ENCODE measurements at places on chromosomes 12 and 14. TPM values are rescaled to one million over a fixed set of nuclear protein-coding genes. Genes with fewer than 3 reads are reported as not detected.

The TPH2 gene
- total RNA-seq: not detected

The RNASE7 gene
- total RNA-seq: 0.86 TPM

The CERS5 gene
- total RNA-seq: 36.9 TPM

The BCL11B gene
- total RNA-seq: 0.23 TPM

The PPP1R1A gene
- total RNA-seq: 11.1 TPM

The ARHGEF25 gene
- total RNA-seq: 1.3 TPM

The SLC38A4 gene
- under 0.01 TPM for total RNA-seq

The IGF1 gene
- total RNA-seq: not detected

The KCNJ8 gene
- total RNA-seq: 0.06 TPM

The GMFB gene
- total RNA-seq: 55.7 TPM

The WDHD1 gene
- 19.6 TPM for total RNA-seq

The ZDHHC22 gene
- total RNA-seq: not detected

The TTC8 gene
- 10.8 TPM for total RNA-seq

The OR6C4 gene
- not detected for total RNA-seq

The TMEM30B gene
- 4.8 TPM for total RNA-seq

The MMP19 gene
- 1.2 TPM for total RNA-seq

The AMN gene
- 0.06 TPM for total RNA-seq

The GPR162 gene
- total RNA-seq: 1.2 TPM

The HNF1A gene
- total RNA-seq: 0.36 TPM

The DACT1 gene
- total RNA-seq: 3.4 TPM

The KITLG gene
- 48.8 TPM for total RNA-seq

The RNASE3 gene
- not detected for total RNA-seq

The SDR9C7 gene
- not detected for total RNA-seq

The NAV3 gene
- total RNA-seq: 27.9 TPM

The LRP10 gene
- 82.5 TPM for total RNA-seq

The LRRIQ1 gene
- 0.92 TPM for total RNA-seq

The NKX2-8 gene
- total RNA-seq: not detected

The TAS2R46 gene
- 0.17 TPM for total RNA-seq

The AKAP6 gene
- 0.22 TPM for total RNA-seq

The RNF31 gene
- total RNA-seq: 42.3 TPM

The LMNTD1 gene
- total RNA-seq: not detected

The CMA1 gene
- not detected for total RNA-seq

The PLEK2 gene
- 35.5 TPM for total RNA-seq

The PPM1H gene
- 3.9 TPM for total RNA-seq

The LBHD2 gene
- not detected for total RNA-seq

The VSIG10 gene
- total RNA-seq: 31.0 TPM

The ACVRL1 gene
- total RNA-seq: 2.4 TPM

The FSCB gene
- total RNA-seq: not detected

The KIF21A gene
- total RNA-seq: 20.5 TPM

The SYT1 gene
- 1.2 TPM for total RNA-seq

The GXYLT1 gene
- total RNA-seq: 9.6 TPM

The SDS gene
- total RNA-seq: not detected

The CCDC196 gene
- total RNA-seq: not detected

The PCK2 gene
- 40.0 TPM for total RNA-seq

The PPFIA2 gene
- total RNA-seq: 0.80 TPM

The KERA gene
- total RNA-seq: not detected

The AP4S1 gene
- 7.7 TPM for total RNA-seq

The KRT8 gene
- 1,417 TPM for total RNA-seq

The DPY19L2 gene
- 6.9 TPM for total RNA-seq

The CRACR2A gene
- 4.5 TPM for total RNA-seq

The ABHD4 gene
- 10.3 TPM for total RNA-seq

The EML5 gene
- 0.40 TPM for total RNA-seq

Measured in epithelial cell of proximal tubule (primary cell).